ENCODE measurements at places on chromosomes 12 and 14. TPM values are rescaled to one million over a fixed set of nuclear protein-coding genes. Genes with fewer than 3 reads are reported as not detected.

The SLC7A8 gene
- total RNA-seq: 1.4 TPM

GRCh38 chr12:3980504-3981272, 107.5 kb upstream of the PARP11 start:
- DNase-seq: no peak

GRCh38 chr12:131242741-131243496, 289.2 kb downstream of the ADGRD1 start:
- no peak for DNase-seq

DNA sequence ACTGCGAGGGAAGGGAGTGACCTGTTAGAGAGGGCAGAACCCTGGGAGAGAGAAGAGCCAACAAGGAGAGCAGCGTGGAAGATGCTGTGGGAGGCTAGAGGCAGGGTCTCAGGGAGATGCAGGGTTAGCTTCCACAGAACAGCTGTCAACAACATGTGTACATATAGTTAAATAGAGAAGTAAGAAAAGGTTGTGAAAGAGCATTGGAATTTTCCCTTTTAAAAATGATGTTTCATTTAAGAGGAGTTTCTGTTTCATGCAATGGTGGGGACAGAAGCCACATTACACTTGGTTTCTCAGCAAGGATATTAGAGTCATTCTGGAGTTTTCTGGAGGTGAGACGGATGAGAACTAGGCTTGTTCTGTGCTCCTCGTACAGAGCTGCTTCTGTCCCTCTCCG, 23.8 kb upstream of the TBC1D30 start:
- DNase-seq: no peak

All from activated T-cell treated with anti-CD3 and anti-CD28 coated beads, Interleukin-2, amount 50 U/mL, for 4 hours (primary cell).